ENCODE measurements at places on chromosomes 13 and 19. TPM values are rescaled to one million over a fixed set of nuclear protein-coding genes. Genes with fewer than 3 reads are reported as not detected.

DNA sequence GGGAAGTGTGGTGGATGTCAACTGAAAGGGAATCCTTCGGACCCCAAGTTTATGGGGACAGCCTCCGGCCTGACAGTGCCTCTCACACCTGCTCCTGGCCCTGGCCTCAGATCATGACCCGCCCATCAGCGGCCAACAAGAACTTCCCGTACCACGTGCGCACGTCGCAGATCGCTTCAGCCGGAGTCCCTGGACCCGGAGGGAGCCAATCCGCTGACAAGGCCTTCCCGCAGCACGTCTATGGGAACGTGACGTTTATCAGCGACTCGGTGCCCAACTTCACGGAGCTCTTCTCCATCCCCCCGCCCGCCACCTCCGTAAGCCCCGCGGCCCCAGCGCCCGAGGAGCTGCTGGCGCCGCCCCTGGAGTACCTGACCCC, 2.0 kb upstream of the MEGF8 start:
- DNase-seq = no peak

The SHC2 gene
- total RNA-seq = not detected

GRCh38 chr19:10776900-10777650, 58.9 kb downstream of the TMED1 start:
- DNase-seq = no peak

The FCER2 gene
- total RNA-seq = not detected

DNA sequence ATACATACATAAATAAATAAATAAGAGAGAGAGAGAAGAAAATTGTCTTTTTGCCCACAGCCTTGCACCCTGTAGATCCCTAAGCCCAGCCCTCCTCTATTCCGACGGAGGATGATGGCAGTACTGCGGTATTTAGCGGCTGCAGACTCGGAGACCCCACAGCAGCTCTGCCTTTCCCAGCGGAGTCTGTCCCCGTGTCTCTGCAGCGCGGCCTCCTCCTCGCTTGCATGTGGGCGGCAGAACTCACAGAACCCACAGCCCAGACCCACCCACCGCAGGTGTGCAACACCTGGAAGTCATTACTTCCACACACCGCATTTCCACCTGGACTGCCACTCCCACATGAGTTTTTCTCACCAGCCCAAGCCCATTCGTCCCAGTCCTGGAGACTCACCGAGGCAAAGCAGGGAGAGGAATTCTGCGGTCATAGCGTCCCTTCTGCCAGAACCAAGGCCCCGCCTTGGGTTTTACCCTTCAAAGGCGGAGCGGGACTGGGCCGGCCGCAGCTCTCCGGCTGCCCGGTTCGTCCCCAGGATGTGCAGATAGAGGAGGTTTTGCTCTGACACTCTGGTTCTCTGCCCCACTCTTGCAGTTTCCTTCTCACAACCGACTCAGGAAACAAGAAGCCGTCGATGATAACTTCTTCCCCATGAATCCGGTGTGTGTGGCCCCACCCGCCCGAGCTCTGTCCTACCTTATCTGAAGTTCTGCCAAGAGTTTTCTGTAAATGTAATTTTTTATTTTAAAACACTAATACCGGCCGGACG, at the start of gene VSTM1:
Gene VSTM1, minus strand, starts transcription at position 548 of the 767 bp plus-strand sequence. Its CDS starts 120 bp downstream, at position 428.
- no peak for DNase-seq

DNA sequence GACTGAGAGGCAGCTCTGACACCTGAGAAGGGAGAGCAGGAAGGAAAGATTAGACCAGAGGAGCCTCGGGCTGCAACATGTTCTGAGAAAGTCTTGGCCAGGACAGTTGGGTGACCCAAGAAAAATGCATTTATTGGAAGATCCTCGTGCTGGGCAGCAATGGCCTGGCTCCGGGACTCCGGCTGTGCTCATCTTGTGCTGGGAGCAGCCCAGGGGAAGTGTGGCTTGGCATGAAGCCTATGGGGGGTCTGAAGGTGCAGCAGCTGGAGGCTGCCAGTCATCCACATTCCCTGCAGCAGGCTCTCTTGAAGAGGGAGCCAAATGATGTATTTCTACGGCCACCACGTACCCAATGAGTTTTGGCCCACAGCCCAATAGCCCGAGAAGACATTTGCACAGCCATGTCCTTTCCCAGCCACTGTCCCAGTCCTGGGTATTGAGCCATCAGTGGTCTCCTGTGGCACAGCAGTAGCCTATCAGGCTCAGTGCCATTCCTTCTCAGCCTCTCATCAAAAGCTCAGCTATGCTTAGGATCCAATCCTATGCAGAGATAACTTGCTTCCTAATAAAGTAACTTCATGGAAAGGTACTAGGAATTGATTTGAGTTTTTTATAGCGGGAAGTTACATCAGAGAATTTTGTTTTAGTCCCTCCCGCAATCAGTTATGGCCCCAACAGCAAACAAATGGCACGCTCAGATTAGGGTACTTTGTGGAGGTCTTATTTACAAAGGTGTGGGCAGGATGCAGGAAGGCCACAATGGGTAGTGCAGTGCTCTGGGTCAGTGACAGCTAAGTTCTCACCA, 76.0 kb upstream of the MEDAG start:
- DNase-seq = peak; percentile 71

The ZNF497 gene
- total RNA-seq = 1.5 TPM

The PRR12 gene
- total RNA-seq = 1.3 TPM

- peak; percentile 75 for DNase-seq
Measured at GRCh38 chr19:41958367-41959055, 610 bp downstream of the RABAC1 start.

DNA sequence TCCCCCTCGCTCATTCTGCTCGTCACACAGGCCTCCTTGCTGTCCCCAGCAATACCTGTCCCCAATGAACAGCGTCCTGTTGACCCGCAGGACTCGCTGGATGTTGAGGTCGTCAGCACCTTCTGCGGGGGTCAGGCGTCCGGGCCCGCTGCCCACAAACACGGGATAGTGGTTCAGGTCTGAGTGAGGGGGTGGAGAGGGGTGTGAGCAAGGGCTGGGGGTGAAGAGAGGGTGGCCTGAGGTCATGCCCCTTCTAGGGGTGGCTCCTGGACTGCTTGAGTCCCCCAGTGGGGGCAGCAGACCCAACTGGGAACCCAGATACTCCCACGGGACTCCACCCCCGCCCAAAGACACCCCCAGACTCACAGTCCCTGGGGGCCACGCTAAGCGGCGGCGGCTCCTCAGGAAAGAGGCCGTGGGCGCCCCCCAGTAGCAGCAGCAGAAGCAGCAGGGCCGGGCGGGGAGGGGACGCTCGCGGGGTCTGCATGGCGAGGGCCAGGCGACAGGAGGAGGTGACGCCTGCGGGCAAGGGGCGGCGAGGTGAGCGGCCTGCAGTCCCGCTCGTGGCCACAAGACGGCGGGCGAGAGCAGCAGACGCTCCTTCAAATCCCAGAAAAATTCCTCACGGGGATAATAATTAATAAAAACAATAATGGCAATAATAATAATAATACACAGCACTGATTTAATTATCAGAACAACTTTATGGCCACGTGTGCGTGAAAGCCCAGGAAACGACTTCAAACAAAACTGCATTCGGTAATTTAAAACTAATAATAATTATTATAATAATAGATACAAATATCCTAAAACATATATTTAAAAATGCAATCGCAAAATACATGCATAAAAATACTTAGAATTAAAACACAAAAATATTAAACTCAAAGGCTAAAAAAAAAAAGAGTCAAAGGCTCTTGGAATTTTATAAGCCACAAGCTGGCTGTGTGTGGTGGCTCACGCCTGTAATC, 1.2 kb downstream of the SEMA6B start:
- DNase-seq = no peak

GRCh38 chr13:113119822-113120189, 2.8 kb upstream of the F10 start:
- DNase-seq = no peak

- no peak for DNase-seq
Measured at GRCh38 chr13:35722458-35723052, 246.1 kb upstream of the MAB21L1 start.

GRCh38 chr13:76890021-76890420, 3.8 kb upstream of the KCTD12 start:
- DNase-seq = no peak

- DNase-seq = no peak
Measured at GRCh38 chr13:43110036-43110435, 86.7 kb downstream of the DNAJC15 start.

DNA sequence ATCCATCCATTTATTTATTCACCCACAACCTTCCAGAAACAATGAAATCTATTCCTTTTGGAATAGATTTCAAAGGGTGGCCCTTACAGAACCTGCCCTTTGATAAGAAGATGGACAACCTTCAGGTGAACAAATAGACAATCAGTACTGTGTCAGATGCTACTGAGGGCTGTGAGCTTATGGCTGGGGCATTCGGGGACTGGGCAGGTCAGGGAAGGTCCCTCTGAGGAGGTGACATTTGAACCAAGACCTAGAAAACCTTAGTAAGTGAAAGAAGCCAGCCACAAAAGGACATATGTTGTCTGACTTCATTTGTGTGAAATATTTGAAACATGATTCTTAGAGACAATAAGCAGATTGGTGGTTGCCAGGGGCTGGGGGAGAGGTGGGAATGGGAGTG, 15.7 kb downstream of the ACTL9 start:
- DNase-seq = no peak

GRCh38 chr19:11019824-11020223, 59.0 kb downstream of the SMARCA4 start:
- no peak for DNase-seq

DNA sequence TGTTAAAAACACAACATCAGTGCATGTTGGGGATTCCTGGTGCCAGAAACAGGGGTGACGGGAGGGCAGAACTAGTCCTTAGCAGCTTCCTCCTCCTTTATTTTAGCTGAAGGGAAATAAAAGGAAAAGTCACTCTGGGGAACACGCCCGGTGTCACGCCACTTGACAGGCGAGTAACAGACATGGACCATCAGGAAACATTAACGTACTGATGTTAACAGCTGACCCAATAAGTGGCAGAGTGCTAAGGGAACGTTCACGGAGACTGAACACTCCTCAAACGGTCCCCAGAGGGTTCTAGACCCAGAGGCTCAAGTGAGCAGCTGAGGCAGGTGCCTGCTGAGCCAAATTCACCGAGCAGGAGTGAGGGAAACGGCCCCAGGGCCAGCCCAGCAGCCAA, 13.9 kb upstream of the EIF3G start:
- no peak for DNase-seq

GRCh38 chr13:75869981-75870380, 233.9 kb downstream of the LMO7 start:
- DNase-seq = no peak

The RFPL4AL1 gene
- not detected for total RNA-seq

DNA sequence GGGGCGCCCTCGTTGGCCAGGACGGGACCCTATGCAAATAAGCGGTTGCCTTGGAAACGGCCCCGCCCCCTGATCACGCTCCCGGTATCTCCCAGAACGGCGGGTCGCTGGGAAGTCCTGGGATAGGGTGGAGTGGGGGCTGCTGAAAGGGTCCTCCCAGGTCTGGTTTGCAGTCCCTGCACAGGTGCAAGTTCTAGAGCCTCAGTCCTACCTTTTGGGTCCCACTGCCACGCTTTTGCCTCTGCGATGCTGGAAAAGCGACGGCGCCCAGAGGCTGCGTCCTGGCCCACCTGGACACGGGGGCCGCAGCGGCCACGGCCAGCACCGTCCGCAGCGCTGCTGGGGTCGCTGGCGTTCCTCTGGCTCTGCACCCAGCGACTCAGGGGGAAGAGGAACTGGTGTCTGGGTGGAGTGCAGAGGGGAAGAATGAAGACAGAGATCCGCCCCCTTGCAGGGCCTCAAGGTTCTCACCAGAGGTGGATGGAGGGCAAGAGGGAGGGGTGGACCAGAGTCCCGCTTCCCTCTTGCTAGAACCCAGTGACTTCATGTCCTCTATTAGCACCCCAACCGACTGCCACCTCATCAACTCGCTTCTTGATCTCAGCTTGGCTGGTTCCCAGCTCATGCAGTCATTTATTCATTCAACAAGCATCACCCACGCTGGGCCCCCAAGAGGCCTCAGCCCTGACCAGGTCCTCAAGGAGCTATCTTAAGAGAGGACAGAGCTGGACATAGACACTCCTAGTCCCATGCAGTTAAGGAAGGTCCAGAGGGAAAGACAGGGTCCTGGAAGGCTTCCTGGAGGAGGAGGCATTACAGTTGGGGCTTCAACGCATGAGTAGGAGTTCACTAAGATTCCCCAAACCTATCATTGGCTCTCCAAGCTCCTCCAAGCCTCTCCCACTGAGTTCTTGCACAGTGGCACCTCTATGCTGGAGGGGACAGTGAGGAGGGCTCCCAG, at the start of gene LRRC25:
Gene LRRC25, minus strand, starts transcription at position 381 of the 961 bp plus-strand sequence. CDS start 659 bp downstream, outside the sequence.
- no peak for DNase-seq

GRCh38 chr13:95228130-95228529, 73.1 kb downstream of the ABCC4 start:
- DNase-seq = no peak

- peak; percentile 18 for DNase-seq
Measured at GRCh38 chr19:24062190-24062589, 24.8 kb upstream of the ZNF254 start.

- no peak for DNase-seq
Measured at GRCh38 chr19:16213076-16213475, 15.4 kb downstream of the AP1M1 start.

DNA sequence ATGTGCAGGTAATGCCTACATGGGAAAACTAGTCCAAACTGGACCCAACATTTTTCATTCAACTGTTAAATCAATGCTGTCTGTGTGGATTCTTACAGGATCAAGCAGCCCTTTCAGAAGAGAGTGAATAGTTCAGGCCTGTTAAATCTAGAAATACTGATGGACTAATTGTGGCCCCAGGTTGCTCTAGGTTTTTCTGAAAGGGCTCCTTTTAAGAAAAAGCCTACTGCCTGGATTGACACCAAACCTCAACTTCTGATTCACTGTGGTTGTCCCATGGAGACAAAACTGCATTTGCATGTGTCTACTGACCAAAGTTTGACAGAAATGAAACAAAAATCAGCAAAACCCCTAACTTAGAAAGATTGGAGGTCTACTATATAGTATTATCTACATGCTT, 437.0 kb downstream of the KLF12 start:
- DNase-seq = peak; percentile 7

- DNase-seq = no peak
Measured at GRCh38 chr13:35763782-35764123, 287.3 kb upstream of the MAB21L1 start.

- no peak for DNase-seq
Measured at GRCh38 chr13:82597747-82598146, 1284.5 kb downstream of the SLITRK1 start.

DNA sequence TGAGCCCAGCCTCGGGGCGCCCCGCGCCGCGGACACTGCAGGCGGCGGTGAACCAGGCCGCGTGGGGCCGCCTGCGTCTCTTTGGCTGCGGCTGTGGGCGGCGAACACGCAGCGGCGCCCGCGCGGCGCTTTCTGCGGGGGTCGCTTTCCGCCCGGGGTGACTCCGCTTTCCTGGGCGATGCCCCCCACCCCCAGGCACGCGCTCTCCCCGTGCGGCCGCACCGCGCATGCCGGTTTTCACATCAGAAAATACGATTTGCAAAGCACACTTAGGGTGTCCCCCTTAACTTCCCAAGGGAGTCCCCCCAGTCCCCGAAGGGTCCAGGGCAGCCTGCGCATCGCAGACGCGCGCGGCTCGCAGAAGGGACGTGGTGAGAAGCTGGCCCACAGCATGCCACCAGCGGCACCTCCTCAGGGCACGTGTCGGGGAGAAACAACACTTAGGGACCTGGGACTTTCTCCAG, 5.3 kb downstream of the F7 start:
- DNase-seq = no peak
